ENCODE measurements at places on chromosomes 1 and 21. TPM values are rescaled to one million over a fixed set of nuclear protein-coding genes. Genes with fewer than 3 reads are reported as not detected.

- DNase-seq: no peak
These were observed 491.1 kb downstream of the KIF26B start for GRCh38 chr1:245645894-245646293.

DNA sequence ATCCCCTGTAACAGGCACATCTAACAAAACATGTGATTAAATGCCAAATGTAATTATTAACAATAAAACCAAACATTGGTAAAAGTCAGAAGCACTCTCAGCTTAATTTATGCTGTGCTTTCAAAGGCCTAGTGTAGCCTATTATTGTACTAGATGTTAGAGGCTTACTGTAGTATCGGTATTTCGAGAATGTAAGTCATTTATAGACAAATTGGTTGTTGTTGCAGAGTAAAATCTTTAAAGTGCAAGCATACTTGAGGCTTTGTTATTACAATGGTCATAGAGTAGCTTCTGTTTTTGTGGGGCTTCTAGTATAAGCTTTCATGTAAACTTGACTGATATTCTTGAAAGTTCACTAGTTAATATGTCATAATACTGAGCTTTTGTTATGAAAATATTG is 965.8 kb downstream of the PLA2G4A start:
- DNase-seq: no peak

DNA sequence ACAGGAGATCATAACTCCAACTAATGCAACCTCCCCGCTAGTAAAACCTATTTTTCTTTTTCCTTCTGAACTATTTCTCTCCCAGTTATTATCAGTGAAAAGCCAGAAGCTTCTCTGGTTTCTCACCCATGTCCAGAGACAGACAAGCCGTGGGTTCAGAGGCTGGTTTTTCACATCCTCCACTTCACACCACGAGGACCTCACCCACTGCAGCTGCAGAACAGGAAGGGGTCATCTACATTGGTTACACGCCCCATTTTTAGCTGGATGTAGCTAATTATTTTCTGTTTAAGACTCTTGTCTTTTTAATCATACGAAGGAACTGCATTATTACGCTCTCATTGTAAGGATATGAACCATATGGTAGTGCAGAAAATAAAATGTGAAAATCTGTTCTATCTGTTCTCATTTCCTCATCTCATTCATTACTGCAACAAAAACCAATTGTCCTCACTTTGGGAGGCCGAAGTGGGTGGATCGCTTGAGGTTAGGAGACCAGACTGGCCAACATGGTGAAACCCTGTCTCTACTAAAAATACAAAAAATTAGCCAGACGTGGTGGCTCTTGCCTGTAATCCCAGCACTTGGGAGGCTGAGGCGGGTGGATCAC is 39.1 kb upstream of the CLDN14 start:
- DNase-seq: no peak

DNA sequence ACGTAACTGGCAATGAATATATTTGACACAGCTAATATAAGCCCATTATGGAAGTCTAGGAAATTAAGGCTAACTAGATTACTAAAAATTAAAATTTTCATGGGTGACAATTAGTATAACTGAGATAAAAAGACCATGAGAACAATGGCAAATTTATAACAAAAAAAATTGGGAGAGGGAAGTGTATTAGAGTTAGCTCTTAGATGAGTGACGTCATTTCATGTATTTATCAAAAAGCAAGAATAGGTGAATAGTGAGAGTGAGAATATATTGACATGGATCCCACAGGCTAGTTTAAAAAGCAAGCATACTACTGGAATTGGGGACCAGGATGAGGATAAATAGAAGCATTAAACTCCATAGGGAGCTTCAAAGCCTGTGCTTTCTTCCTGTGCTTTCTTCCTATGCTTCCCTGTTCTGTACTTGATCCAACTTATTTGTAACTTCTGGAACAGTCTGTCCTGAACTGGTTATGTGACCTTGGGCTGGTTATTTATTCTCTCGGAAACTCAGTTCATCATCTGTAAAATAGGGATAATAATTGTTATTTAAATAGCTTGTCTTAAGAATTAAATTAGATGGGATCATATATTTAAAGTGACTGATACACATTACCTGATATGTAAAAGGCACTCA is 9.1 kb downstream of the BCL9 start:
- DNase-seq: no peak

DNA sequence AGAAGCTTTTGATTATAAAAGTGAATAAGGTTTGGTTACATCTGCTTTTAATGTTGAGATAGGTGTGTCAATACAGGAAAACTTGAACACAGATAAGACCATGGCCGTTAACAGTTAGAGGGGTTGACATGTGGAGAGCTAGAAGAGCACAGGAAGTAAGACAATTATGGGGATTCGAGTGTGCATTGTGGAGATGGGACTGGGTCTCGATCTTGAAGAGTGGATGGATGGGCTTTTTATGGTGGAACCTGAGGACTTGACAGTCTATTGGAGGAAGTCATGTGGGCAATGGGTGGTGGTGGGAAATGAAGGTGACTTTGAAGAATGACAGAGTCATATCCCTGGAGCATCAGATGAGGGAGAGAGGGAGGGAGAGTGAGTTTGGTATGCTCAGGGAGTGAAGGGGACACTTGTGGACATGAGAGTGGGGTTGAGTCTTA is 12.1 kb downstream of the DYRK1A start:
- no peak for DNase-seq

DNA sequence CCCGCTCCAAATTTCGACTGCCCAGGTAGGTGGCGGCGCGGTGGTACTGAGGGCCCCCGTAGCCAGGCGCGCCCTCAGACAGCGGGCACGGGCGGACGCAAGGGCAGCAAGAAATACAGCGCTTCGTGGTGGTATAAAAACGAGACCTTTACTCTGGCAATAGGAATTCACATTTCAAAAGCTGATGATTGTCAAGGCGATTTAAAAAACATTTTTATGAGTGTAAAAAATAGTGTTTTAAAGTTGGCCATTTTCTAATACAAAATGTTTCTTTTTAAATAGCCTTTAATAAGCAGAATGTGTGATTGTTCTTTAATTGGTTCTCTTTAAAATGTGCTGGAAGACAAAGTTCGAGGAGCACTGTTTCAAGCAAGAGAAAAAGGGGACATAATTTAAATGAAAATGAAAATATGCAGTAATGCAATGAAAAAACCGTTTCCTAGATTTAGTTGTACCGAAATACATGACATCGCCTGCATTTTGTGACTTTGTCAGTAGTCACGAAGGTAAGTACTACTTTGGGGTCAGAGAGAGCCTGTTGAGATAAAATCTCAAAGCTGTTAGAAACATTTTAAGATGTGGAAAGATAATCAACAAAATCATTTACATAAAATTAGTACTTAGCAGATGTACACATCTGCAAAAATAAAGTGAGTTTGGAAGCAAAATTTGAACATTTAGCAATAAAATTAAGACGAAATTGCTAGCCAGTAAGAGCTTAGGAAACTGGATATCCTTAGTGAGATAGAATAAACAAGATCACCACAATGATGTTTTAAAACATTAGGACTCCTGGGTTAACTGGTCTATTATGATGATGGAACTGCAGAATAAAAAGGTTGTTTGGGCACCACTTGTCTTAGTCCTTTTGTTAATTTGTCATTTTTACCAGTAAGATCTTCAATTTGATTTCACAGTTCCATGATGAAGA is 1.1 kb upstream of the PSMG1 start:
- no peak for DNase-seq

DNA sequence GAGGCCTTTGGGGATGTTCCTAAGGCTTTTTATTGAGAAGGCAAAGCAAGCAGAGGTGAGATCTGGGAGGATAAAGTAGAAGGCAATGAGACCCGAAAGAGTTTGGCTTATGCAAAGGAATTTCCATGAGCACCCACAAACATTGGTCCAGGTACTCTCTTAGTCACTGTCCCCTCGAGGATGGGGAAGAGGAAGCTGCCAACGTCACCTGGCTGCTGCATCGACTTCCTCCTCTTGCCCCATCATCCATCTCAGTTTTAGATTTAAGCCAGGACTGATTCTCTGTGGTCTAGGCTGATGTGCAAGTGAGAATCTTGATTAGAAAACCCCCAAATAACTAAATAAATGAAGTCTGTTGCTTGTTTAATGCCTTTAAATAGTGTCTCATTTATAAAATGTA is 28.7 kb downstream of the RUNX1 start:
- no peak for DNase-seq

DNA sequence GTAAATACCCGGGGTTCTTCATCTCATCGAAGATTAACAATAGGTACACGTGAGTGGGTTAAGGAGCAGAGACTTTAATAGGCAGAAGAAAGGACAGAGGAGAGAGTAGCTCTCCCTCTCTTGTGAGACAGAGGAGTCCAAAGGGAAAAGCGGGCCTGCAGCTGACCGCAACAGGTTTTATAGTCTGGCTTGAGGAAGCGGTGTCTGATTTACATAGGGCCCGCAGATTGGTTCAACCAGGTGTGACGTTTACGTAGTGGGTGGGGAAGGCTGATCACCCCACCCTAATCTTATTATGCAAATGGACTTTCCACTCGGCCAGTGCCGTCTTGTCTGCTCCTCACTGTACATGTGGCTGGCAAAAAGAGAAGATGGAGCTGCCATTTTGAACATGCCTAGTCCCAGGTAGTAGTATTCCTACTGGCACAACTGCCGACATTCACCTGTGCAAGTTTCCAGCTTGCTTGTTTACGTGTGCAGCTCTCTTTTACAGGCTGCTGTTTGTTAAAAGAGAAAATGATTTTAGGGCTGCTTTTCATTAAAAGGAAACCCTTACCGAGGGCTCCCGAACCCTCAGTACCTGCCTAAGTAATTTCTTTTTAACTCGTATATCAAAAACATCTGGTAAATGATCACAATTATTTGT is 10.6 kb downstream of the CDC14A start:
- DNase-seq: no peak

- DNase-seq: no peak
These were observed at the start of gene NGF for GRCh38 chr1:115337633-115338456. Gene NGF (minus strand): TSS chr1:115338249. CDS start chr1:115286795, 51,454 bp downstream.

GRCh38 chr1:162416215-162416614 is 4.3 kb upstream of the SH2D1B start:
- DNase-seq: no peak

DNA sequence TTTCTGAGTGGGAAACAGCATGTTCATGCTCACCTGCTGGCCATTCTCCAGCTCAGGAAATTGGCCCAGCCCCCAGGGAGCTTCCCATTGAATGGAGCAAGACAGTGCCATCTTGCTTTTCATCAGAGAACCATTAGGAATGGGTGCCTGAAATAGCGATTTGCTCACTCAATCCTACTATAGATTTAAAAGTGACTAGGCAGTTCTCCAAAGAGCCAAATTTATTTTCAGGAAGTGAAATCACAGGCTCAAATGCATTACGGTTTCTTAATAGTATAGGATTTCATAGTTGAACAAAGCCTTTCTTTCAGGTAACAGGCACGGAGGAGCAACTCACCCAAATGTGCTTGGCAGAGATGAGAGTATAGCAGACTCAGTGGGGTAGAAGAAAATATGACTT is 272.1 kb downstream of the GRIK1 start:
- no peak for DNase-seq

- no peak for DNase-seq
These were observed 52.0 kb downstream of the ECE1 start for GRCh38 chr1:21238141-21238800.

Gene RXFP4
- polyA plus RNA-seq: 0.19 TPM

Gene UCK2
- 19.5 TPM for polyA plus RNA-seq

Gene NCAM2
- polyA plus RNA-seq: 5.6 TPM

Gene RGS8
- polyA plus RNA-seq: not detected

Gene FASLG
- polyA plus RNA-seq: not detected

Gene COP1
- polyA plus RNA-seq: 65.5 TPM
